ENCODE measurements at places on chromosomes 13 and 19.

DNA sequence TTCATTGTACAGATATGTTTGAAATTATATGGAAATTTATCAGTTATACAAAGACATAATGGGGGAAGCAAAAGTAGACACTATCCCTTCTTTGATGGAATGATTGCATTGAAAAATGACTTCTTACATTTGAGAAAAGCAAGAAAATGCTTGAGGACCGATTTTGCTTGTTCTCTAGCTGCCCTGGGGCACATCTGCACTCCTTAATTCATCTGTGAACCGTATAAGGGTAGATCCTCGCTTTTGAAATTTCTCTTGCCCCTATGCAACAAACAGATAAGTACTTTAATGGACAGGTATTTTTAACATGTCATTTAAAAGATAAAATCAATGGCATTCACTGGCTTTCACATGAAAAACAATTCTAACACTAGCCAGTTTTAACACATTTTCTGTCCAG, 13.5 kb upstream of the MLNR start:
- DNase-seq = no peak

DNA sequence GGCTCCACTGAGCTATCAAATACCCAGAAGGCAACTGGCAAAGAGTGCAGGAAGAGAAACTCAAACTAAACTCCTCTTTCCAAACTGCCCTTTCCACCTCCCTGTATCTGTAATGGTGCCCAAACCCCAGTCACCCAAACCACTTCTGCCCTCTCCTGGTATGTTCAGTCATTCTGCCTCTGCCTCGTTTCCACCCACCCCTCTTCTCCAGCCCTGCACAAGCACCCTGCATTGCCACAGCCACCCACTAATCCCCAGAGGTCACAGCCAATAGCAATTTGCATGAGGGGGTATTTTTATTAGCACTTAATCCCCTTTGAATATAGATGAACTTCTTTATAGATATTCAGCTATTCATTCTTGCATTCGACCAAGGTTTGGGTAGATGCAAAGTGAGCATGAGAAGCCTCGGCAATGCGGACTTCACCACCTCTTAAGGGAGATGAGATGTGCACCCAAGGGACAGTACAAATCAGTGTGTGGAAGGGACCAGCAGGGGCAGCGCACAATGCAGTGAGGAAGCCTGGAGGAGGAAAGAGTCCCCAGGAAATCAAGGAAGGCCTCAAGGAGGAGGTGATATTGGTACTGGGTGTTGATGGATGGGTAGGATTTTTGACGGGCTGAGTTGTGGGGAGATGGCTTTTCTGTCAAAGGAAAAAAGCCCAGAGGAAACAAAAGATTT, 12.4 kb downstream of the TMEM272 start:
- DNase-seq = no peak

- no peak for DNase-seq
These were observed 21.9 kb upstream of the CPB2 start for GRCh38 chr13:46126552-46127357.

- no peak for DNase-seq
These were observed 47.9 kb upstream of the CEACAM21 start for GRCh38 chr19:41528106-41528505.

DNA sequence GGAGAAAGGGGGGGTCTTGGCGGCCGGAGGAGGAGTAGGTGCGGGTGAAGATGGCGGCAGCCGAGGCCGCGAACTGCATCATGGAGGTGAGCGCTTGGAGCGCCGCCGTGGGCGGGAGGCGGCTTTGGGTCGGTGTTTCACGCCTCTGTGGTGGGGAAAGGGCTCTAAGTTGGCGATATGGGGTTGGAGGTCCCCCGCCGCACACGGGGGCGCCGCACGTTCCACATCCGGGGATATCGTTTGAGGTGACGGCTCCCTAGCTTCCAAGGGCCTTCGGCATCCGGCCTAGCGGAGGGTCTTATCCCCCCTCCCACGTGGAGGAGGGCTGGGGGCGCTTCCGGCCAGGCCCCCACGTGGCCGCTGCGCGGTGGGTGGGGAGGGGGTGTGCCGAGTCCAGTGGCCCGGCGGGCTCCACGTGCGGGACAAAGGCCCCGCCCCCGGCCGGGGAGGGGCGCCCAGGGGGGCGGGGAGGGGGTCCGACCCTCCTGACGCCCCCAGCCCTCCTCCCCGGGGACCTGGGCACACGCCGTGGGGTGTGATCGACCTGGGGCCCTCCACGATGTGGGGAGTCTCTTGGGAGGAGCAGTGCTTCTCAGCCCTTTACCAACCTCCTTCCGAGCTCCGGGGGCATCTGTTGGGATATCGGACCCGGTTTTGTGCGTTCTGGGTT, at the start of gene PRMT1:
PRMT1 (plus strand) TSS at position 41 of the 670 bp plus-strand sequence; CDS start at position 51, 10 bp downstream.
- no peak for DNase-seq

- DNase-seq = no peak
These were observed 133.6 kb downstream of the COL4A1 start for GRCh38 chr13:110173247-110173818.

- DNase-seq = no peak
These were observed 55.8 kb downstream of the PEPD start for GRCh38 chr19:33465834-33466233.

All from esophagus squamous epithelium (tissue), 5 donors.